ENCODE measurements at places on chromosomes 4 and X.

GRCh38 chr4:121674191-121674590 lies 22.6 kb downstream of the ANXA5 start:
- DNase-seq, result no peak

DNA sequence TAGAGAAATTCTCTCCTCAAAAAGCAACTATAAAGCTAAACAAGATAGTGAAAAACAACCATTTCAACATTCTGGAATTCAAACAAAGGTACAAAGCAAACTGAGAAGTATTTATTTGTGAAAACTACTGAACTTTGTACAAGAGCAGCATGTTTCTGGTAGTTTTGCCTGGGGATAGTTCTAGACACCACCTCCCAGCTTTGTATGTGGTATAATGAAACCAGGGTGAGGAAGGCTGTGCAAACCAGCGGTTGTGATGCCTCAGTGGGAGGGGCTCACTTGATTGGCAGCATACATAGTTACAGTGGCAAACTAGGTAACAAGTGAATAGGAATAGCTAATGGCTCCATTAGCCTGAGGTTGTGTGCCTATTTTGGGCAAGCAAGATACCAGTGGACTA lies 18.6 kb upstream of the FRMD7 start:
- no peak for DNase-seq

DNA sequence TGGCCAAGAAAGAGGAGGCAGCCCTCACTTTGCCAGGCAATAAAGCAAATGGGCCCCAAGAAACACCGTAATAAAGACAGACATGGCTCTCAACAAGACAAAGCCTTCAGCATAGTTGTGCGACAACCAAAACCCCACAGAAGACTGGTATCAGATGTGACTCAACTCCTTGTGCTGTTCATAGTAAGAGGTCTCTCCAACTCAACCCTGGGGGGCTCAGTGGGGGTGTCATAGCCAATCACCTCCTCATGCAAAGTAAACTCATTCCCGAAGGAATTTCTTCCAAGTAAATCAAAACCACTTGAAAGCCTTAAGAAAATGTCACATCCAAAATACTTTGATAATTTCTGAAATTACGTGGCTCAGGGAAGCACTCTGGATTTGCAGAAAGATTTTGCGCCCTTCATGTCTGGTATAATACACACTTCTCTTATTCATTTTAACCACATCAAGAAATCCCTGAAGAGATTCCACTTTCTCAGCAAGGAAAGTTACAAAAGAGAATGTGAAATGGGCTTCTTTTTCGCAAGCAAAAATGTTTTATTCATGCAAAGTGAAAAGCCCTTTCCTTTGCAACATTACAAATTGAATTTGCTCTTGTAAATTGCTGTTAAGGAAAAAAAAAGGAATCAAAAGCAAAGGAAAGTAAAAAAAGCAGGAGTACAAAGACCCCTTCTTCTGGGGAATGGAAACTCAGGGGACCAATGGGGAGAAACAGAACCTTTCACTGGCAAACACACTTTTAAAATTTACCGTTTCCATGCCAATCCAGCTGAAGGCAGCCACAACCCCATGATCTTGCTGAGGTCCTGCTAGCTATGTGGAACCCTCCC lies 137.4 kb downstream of the NSUN7 start:
- no peak for DNase-seq

- no peak for DNase-seq
These were observed 4.8 kb upstream of the KIAA0232 start for GRCh38 chr4:6777636-6778281.

- no peak for DNase-seq
These were observed 184.0 kb upstream of the AFF2 start for GRCh38 chrX:148316446-148316845.

DNA sequence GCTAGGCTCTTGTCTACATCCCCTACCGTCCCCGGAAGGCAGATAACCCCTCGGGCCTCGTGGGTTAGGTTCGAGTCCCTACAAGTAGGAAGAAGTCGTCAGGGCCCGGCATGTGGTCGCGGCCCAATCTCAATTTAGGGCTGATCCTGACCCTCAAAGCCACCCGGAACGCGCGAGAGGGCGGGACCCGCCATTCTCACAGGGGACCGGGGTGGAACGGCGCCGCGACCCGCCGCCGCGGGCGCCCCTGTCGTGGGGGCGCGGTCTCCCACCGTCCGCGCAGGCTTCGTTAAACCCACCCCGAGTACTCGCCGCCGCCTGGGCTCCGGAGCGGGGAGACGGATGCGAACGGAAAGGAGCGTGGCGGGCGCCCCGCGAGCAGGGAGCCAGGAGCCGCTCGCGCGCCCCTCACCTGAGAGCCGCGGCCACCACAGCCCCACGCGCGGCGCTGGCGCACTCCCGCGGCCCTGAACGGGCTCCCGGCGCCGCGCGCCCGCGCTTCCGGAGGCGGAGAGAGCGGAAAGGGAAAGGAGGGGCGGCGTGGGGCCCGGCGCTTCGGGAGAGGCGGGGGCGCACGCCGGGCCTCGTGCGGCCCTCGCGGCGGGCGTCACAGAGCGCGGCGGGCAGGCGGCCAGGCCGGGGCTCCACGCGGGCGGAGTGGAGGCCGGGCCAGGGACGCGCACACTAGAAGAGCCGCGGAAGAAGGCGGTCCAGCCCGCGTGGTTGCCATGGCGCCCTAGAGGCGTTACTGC lies at the start of gene CFAP97:
Gene CFAP97 (minus strand): TSS at position 515 of the 752 bp plus-strand sequence. CDS start 12,804 bp downstream, outside the sequence.
- peak; percentile 80 for DNase-seq

DNA sequence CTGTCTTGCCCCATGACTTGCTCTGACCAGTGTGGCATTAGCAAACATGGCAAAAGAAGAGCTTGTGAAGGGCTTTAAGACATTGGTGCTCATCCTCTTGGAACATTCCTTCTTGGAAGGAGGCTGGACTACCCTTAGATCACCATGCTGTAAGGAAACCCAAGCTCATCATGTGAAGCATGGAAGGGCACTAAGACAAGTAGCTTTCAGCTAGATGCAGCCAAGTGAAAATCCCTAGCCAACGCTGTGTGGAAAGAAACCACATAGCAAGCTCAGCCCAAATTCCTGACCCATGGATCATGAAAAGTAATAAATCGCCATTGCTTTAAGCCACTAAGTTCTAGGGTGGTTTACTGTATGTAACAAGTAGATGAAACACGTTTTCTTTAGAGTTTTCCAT lies 12.4 kb upstream of the PACRGL start:
- DNase-seq, result no peak

- no peak for DNase-seq
These were observed 10.0 kb upstream of the APELA start for GRCh38 chr4:164866817-164867490.

DNA sequence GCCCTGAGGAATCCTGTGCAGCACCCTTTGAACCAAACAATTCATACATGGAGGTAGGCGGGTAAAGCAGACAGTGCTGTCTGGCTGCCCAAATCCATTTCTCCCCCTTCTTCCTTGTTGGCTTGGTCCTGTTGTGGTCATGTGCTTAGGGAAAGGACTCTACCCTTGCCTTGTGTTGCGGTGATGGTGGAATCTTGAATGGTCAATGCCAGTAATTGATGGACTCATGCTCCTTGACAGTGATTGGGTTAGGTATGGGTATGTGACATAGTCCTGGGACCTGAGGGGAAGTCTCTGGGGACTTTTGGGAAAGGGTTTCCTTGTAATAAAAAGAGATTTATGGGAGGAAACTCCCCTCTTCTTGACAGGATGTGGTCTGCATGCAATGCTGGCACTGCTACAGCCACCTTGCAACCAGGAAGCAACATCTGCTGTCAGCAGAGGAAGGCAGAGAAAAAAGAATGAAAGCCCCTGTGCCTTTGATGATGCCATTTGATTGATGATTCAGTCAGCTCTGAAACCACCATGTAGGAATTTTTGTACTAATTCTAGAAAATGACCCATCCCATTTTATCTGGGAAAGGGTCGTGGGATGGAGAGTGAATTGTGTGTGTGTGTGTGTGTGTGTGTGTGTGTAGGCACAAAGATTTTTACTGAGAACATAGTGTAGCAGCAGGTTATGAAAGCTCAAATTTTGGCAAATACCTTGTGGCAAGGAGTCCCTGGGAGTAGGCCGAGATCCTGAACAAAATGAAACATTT lies 30.0 kb upstream of the HUWE1 start:
- no peak for DNase-seq

GRCh38 chr4:89724716-89725115 lies 112.2 kb downstream of the SNCA start:
- DNase-seq, result no peak

DNA sequence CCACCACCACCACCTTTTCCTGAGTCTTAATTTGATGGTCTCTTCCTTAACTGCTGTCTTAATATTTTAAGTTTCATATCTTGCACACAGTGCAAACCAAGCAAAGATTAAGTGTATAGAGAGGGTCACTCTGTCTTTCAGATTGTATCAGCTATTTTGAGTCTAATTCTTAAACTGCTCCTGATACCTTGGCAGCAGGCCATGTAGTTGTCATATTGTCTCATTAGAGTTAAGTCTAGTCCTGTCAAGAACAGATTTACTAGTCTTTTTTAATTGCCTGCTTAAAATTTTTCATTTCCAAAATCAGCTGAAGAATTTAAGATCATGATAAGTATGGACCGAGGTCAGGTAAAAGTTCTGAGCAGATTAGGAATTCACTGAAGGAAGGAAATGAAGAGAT lies 51.5 kb downstream of the FHIP1A start:
- DNase-seq, result no peak

DNA sequence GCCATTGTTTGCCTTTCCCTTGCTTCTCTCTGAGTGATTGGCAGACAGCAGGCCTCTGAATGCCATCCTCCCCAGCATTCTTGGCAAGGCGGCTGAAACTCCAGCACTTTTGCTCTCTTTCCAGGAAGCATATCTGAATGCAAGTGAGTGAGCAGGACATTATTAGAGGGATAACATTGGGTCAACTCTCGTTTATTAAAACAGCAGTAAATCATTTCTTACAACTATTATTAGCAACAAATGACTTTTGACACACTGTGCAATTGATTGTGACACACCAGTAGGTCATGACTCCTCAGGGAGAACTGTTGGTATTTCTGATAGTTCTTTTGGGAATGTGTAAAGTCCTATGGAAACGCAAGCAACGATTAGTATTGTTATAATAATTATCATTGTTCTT lies 103.8 kb downstream of the EFNB1 start:
- DNase-seq, result no peak

DNA sequence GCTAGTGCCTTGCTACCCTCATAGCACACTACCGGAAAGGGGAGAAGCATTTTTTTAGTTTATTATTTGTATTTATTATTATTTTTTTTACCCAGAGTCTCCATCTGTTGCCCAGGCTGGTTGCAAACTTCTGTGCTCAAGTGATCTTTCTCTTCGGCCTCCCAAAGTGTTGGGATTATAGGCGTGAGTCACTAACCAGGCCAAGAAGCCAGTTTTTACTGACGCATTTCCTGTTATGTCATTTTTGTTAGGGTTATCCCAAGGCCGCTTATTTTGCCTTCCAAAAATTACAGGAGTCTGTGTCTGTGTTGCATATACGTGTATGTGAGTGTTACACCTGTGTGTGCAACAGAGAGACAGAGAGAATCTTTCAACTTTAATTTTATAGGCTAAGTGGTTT lies 404.5 kb downstream of the GBA3 start:
- no peak for DNase-seq

- no peak for DNase-seq
These were observed 166.2 kb upstream of the FGF13 start for GRCh38 chrX:138877746-138878145.
